Gastrocnemius medialis (tissue), 4 donors: ENCODE measurements at places on chromosomes 5 and 9. TPM values are rescaled to one million over a fixed set of nuclear protein-coding genes. Genes with fewer than 3 reads are reported as not detected.

GRCh38 chr9:125049212-125050049, 93.9 kb downstream of the SCAI start:
- no peaks in the 10 kb centered on the region for H3K36me3 ChIP-seq
- H3K27ac ChIP-seq = no peak overlapping the region
- H3K27me3 ChIP-seq = no peaks in the 10 kb centered on the region
- no peak for DNase-seq

DNA sequence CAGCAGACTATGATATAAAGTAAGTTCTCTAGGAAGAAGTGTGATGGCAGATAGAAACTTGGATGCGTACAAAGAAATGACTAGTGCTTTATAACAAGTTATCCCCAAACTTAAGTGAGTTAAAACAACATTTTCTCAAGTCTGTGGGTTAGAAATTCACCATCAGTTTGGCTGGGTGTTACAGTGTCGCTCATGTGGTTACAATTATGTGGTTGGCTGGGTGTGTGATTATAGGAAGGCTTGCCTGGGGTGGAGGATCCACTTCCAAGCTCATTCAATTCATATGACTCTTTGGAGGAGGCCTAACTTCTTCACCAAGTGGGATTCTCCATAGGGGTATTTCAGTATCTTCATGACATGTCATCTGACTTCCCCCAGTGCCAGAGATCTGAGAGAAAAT, 10.3 kb upstream of the C9orf40 start:
- no peak overlapping the region for H3K4me3 ChIP-seq
- H3K27ac ChIP-seq = no peak overlapping the region
- H3K27me3 ChIP-seq = no peaks in the 10 kb centered on the region
- no peaks in the 10 kb centered on the region for H3K4me1 ChIP-seq
- DNase-seq = no peak
- H3K36me3 ChIP-seq = no peaks in the 10 kb centered on the region

- peak overlapping the region; percentile 46 for H3K27ac ChIP-seq
- peaks cover 5% of the 10 kb centered on the region for H3K36me3 ChIP-seq
- no peaks in the 10 kb centered on the region for H3K27me3 ChIP-seq
- H3K4me3 ChIP-seq = no peak overlapping the region
- peaks cover 11% of the 10 kb centered on the region for H3K4me1 ChIP-seq
Observed at GRCh38 chr9:93522736-93523135, 53.6 kb upstream of the PHF2 start.

GABRA1 gene
- total RNA-seq = not detected

PDE6A gene
- not detected for total RNA-seq

PCDHB11 gene
- total RNA-seq = 0.05 TPM
